ENCODE measurements at places on chromosomes 5 and 9. TPM values are rescaled to one million over a fixed set of nuclear protein-coding genes. Genes with fewer than 3 reads are reported as not detected.

DNA sequence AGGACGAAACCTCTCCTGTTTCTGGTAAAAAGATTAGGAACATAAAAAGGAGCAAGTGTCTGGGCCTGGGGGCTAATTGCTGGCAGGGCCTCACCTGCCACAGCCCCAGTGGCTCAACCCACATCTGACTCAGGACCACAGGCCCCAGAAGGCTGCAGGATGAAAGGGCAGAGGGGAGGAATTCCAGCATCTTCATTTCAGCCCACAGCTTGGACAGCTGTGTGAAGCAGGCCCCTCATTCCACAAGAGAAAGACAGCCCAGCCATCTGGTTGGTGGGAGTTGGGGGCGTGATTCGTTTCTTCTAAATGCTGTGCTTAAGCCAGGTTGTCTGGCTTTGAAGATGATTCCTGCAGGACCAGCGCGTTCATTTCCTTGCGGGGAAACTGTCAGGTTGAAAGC lies 29.1 kb downstream of the NKX2-5 start:
- peak; percentile 27 for DNase-seq
- no peaks in the 10 kb centered on the region for H3K4me1 ChIP-seq
- no peaks in the 10 kb centered on the region for H3K27me3 ChIP-seq

- no peak overlapping the region for H3K27ac ChIP-seq
- H3K36me3 ChIP-seq, result no peaks in the 10 kb centered on the region
- no peaks in the 10 kb centered on the region for H3K27me3 ChIP-seq
- H3K4me3 ChIP-seq, result no peak overlapping the region
- no peaks in the 10 kb centered on the region for H3K4me1 ChIP-seq
Measured at GRCh38 chr9:118321788-118322187, 617.6 kb downstream of the TLR4 start.

DNA sequence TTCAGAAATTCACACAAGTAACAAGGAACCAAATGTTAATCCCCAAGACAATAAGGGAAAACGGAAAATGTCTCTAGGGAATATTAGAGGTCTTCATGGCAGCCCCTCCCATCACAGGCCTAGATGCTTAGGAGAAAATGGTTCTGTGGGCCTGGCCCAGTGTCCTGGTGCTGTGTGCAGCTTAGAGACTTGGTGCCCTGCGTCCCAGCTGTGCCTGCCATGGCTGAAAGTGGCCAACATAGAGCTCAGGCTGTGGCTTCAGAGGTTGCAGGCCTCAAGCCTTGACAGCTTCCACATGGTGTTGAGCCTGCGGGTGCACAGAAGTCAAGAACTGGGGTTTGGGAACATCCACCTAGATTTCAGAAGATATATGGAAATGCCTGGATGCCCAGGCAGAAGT lies 942.3 kb downstream of the PTPRD start:
- no peaks in the 10 kb centered on the region for H3K36me3 ChIP-seq
- no peaks in the 10 kb centered on the region for H3K4me1 ChIP-seq
- no peak for DNase-seq
- no peak overlapping the region for H3K4me3 ChIP-seq
- no peak overlapping the region for H3K27ac ChIP-seq

GRCh38 chr5:86833868-86834267 lies 216.1 kb downstream of the COX7C start:
- no peak overlapping the region for H3K4me3 ChIP-seq
- no peak overlapping the region for H3K27ac ChIP-seq
- H3K4me1 ChIP-seq, result no peaks in the 10 kb centered on the region
- no peak for DNase-seq
- H3K36me3 ChIP-seq, result no peaks in the 10 kb centered on the region
- H3K27me3 ChIP-seq, result no peaks in the 10 kb centered on the region

DNA sequence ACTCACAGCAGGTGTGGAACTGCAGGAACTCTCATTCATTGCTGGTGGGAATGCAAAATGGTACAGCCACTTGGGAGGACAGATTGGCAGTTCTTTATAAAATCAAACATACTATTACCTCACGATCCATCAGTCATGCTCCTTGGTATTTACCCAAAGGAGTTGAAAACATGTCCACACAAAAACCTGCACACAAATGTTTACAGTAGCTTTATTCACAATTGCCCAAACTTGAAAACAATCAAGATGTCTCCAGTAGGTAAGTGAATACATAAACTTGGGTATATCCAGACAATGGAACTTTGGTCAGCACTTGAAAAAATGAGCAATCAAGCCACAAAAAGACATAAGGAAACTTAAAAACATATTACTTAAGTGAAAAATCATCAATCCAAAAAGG lies 215.5 kb downstream of the IRX1 start:
- no peak overlapping the region for H3K27ac ChIP-seq
- no peak for DNase-seq
- H3K4me3 ChIP-seq, result no peak overlapping the region

DNA sequence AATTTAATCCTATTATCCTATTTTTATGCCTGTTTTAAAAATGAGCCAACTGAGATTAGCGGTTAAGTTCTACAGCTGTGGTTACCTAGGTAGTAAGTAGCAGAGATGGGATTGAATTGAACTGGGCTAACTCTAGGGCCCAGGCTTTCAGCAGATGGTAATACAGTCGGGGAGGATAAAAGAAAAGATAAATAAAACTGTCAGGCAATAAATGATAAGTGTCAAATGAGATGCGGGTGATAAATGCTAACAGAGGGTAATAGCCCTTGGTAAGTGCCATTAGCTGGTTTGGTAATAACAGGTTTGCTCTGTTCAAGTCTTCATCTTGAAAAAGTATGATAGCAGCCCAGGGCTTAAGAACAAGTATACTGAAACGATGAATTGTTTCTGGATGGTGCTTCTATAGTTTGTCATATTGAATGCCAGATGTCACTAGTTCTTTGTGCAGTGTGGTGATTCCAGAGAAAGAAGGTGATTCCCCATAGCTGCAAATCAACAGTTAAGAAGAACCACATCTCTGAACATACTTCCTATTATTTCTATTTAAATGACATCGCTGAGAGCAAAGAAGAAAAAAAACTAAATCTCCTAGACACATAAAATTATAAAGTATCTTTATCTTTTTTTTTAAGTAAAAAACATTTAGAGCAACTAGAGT lies 360.8 kb upstream of the PANK3 start:
- H3K4me3 ChIP-seq, result no peak overlapping the region
- DNase-seq, result no peak
- H3K27me3 ChIP-seq, result no peaks in the 10 kb centered on the region
- no peaks in the 10 kb centered on the region for H3K36me3 ChIP-seq
- no peaks in the 10 kb centered on the region for H3K4me1 ChIP-seq

Gene KCNV2
- polyA plus RNA-seq, result not detected

- H3K27ac ChIP-seq, result no peak overlapping the region
- peak; percentile 75 for DNase-seq
- H3K4me3 ChIP-seq, result no peak overlapping the region
- H3K36me3 ChIP-seq, result no peaks in the 10 kb centered on the region
- no peaks in the 10 kb centered on the region for H3K27me3 ChIP-seq
Measured at GRCh38 chr9:130237076-130237475, 28.5 kb upstream of the HMCN2 start.

DNA sequence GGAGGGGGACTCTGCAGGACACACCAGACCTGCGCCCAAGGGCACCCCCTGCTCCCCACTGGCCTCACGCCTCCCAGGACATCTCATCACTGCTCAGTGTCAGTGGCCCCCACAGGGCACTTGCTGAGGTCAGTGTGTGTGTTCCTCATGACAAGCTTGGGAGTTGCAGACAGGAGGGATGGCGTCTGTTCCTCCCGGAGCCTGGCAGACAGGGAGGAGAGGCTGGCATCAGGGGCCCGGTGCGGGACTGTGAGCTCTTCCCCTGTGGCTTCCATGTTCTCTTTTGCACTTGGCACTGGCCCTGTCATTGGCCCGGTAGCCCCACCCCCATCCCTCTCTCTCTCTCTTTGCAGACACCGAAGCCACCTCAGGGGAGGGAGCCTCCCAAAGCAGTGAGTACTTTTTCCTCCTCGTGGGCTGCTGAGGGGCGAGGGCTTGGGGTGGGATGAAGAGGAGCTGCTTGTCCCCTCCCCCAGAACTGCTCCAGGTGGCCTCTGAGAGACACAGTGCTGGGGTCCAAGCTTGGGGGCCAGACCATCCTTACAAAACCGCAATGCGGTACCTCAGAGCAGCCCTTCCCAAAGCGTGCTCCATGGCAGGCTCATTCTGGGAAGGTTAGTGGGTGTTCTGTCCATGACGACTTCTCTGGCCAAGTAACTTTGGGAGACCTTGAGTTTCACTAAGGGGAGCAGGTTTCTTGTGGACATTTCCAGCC lies 75.7 kb downstream of the AMBP start:
- peak; percentile 57 for DNase-seq
- H3K4me3 ChIP-seq, result no peak overlapping the region
- no peak overlapping the region for H3K27ac ChIP-seq
- H3K36me3 ChIP-seq, result peaks cover 20% of the 10 kb centered on the region

Gene MED10
- polyA plus RNA-seq, result 25.9 TPM

Gene NCBP1
- polyA plus RNA-seq, result 15.1 TPM

- H3K27ac ChIP-seq, result no peak overlapping the region
- H3K4me3 ChIP-seq, result no peak overlapping the region
- no peaks in the 10 kb centered on the region for H3K36me3 ChIP-seq
Measured at GRCh38 chr9:137666955-137667670, 48.3 kb downstream of the EHMT1 start.

DNA sequence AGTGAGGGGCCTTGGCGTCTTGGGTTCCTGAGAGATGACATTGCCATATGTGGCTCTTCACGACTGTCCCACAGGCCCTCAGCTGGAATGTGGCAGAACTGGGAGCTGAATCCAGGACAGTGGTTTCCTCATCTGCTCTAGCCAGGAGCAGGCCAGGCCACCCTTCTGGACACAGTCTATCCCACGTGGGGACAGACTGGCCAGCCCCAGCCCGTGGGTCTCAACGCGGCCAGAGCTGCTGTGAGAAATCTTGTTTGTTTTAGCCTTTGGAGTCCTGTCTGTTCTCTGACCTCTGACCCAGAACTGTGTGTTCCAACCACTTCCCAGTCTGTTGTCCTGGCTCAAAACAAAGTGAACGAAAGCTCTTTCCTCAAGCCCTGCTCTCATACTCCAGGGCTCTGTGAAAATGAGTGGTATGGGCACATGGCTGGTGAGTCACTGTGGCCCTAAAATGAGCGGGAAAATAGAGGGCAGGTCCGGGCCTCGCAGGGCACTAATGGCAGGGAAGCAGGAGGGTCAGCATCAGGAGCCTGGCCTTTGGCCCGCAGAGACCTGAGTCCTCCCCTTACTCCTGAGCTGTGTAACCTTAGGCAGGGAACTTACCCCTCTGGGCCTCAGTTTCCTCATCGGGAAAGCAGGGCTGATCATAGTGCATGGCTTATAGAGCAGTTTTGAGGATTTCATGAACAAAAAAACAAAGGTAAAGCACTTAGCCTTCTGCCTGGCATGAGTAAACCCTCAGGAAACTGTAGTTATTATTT lies 34.8 kb upstream of the GLRX start:
- H3K27ac ChIP-seq, result peak overlapping the region; percentile 80
- H3K4me1 ChIP-seq, result peaks cover 26% of the 10 kb centered on the region
- H3K27me3 ChIP-seq, result no peaks in the 10 kb centered on the region
- no peak for DNase-seq

GRCh38 chr5:150303070-150303615 lies 438 bp upstream of the ARSI start:
- no peak overlapping the region for H3K27ac ChIP-seq
- no peak overlapping the region for H3K4me3 ChIP-seq
- peaks cover 3% of the 10 kb centered on the region for H3K27me3 ChIP-seq
- DNase-seq, result peak; percentile 26
- H3K4me1 ChIP-seq, result peaks cover 5% of the 10 kb centered on the region

Measured in kidney (tissue), 22 donors.